ENCODE measurements at places on chromosomes 12 and 14. TPM values are rescaled to one million over a fixed set of nuclear protein-coding genes. Genes with fewer than 3 reads are reported as not detected.

DNA sequence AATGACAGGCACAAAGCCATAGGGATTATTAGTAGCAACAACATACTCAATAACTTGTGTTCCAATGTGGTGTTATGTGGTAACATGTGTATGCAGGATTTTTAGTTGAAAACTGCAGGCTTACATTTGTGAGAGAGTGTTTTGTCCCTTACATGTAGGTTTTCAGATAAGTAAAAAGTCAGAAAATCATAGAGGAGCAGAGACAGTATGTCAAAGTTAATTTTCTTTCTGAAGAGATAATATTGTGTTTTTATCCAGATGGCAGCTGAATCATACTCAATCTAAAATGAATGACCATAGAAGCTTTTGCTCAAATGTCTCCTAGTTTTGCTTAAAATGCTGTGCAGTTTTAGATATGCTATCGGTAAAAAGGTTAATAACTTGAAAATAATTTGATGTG lies 277.0 kb downstream of the TRHDE start:
- DNase-seq, result no peak

The CLEC2A gene
- total RNA-seq, result not detected

DNA sequence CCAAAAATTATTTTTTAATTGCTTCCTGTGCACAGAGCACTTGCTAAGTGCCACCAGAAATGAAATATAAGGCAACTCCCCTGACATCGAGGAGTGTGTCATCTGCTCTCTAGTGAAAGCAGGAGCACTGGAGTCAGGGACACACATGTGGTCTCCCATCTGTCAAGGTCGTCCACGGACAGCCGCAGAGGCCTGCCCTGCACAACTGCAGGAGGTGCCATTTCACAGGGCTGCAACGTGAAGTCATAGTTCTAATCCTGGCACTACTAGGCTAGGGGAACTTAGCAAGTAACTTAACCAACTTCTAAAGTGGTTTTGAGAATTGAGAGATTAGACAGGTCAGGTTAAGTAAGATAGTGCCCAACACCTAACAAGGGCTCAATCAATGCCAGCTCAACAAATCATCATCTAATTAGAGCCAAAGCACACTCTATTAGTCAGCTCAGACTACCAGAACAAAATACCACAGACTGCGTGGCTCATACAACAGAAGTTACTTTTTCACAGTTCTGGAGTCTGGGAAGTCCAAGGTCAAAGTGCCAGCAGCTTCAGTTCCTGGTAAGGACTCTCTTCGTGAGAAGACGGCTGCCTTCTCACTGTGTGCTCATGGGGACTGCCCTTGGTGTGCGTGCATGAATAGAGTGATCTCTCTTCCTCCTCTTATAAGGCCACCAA lies 30.7 kb downstream of the FOXN3 start:
- DNase-seq, result peak; percentile 74

The PLEKHH1 gene
- total RNA-seq, result not detected

- no peak for DNase-seq
Observed at GRCh38 chr14:99137001-99137700, 134.8 kb downstream of the BCL11B start.

The PRH1 gene
- total RNA-seq, result 7.3 TPM

The OTOGL gene
- 1.3 TPM for total RNA-seq

The PRMT5 gene
- total RNA-seq, result 42.2 TPM
